ENCODE measurements at places on chromosomes 1 and 21.

- DNase-seq, result no peak
These were observed 366.9 kb upstream of the VAMP3 start for GRCh38 chr1:7404046-7404742.

DNA sequence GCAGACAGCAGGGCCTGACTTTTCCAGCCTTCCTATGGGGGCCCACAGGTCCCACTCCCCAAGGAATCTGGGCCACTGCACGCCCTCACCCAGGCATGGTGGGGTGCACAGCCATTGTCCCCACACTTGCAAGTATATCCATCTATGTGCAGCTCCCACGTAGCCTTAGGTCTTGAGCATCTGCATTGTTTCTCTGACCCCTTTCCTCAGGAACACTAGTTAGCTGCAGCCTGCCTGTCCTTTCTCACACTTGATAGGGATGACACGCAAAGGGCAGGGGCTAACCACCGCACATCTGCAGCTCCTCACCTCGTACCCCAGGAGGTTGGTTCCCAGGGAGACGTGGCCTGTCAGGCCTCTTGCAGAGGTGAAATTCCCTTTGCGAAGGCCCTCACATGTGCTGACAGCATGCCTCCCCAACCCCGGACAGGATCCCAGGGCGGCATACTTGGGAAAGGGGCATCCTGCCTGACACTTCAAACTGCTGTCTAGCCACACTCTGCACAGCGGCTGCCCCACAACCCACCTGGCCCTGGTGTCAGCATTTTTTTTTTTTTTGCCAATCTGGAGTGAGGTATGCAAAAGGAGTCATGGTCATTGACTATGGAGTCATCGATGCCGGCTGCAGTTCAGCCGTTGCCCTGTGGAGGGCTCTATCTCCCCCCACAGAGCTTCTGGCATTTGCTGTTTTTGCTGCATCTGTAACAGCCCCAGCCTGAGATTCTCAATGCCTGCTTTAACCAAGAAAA lies 5.0 kb downstream of the JMJD4 start:
- peak; percentile 66 for DNase-seq

DNA sequence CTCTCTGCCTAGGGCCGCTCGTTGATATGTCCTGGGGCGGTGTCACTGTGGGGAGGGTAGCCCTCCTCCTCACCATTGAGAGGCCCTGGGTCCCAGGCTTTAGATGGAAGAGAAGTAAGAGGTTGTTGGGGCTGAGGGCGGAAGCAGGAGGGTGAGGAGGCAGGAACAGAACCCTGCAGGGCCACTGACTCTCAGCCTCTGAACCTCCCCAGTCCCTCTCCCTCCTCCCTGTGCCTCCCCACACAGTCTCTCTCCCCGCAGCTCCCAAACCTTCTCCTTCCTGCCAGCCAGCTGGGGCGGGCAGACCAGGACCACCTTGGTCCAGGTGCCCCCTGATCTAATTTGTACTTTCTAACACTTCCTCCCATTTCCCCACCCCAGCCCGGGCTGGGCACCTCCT lies 14.3 kb upstream of the FAM131C start:
- no peak for DNase-seq

DNA sequence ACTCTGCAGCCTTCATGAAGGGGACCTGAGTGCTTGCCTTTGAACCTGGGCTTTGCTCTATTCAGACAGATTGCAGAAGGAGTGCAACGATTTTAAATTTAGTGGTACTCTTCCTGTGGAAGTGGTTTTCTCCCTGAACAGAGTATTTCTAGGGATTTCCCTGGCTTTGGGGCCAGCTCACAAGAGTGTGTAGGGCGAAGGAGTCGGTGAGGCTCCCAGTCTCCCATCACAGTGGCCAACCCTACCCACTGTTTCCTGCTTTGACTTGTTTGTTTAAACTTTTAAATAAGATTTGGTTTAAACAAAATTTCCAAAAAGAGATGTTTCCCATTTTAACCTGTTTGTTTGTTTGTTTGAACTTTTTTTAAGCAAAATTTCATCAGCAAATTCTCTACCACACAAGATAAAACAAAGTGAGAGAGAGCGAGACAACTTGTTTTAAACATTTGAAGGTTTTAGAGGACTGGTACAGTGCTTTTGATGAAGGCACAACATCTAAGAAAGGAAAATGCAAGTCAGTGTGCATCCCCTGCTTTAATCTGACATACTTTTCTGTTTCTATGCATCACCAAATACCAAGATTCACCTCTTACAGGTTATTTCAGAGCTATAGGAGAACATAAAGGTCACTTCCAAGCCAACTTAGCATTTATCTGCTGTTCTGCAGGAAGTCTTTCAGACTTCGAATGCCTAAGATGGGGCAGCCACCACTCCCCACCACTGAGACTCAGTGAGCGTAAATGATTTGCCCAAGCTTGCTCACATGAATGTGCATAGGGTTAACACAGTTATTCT lies 6.6 kb downstream of the SELP start:
- DNase-seq, result no peak

GRCh38 chr21:16968436-16968835 lies 544.4 kb upstream of the CXADR start:
- no peak for DNase-seq

GRCh38 chr1:179146911-179147310 lies 65.0 kb downstream of the TOR3A start:
- DNase-seq, result no peak

- DNase-seq, result peak; percentile 27
These were observed 231.3 kb upstream of the VAMP3 start for GRCh38 chr1:7539769-7540175.

DNA sequence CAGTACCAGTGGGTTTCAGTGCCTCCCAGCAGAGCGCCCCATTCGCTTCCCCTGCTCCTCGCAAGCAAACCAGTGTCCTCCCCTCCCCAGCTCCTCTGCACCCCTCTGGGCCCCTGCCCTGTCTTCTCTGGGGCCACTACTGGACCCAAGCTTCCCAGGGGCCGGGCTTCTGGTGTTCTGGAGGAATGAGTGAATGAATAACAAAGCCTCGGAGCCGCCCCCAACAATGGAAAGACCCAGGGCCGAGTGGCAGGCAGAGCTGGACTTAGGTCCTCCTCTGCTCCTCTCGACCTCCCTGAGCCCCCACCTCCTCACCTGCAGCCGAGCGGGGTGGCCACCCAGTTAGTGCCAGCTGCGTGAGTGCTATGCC lies 37.6 kb downstream of the MATN1 start:
- DNase-seq, result no peak

DNA sequence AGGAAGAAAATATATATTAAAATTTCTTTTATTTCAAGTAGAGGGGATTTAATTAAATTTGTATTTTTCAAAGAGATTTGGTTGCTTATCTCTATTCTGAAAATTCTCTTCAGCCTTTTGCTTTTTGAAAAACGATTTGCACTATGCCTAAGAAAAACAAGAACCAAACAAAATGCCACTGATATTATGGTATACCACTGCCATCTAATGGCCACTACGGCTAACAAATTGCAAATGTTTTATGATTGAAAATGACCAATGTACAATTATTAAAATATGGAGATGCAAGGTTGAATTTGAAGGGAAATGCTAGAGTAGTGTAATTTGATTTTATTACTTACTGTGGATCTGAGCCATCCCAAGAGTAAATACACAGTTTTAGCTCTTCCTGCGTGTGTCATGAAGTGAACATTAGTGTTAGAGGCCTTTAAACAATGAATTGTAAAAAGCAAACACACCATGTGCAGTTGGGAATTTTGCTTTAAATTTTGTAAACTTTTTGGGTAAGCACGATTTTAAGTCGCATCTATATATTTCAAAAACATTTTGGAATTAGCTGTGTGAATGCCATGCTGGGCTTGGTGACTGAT lies 137.4 kb upstream of the USP25 start:
- DNase-seq, result peak; percentile 58

DNA sequence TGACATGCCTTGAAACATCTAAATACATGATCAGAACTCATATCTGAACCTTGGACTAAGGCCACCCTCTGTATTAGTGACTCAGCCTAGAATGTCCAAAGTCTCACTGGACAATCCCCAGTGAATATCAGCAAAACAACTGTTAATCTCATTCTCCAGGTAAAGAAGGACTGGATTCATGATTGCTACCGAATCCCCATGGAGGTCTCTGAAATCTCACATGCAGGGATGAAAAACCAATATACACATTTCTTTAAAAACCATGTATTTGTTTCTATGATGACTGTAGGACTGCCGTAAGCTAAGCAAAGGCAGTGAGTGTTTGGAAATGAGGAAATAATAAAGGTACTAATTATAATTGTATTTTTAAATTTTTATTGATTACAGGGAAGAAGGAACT lies at the start of gene OR2L3:
OR2L3 (plus strand) TSS at position 301 of the 400 bp plus-strand sequence. CDS start 13,846 bp downstream, outside the sequence.
- no peak for DNase-seq

DNA sequence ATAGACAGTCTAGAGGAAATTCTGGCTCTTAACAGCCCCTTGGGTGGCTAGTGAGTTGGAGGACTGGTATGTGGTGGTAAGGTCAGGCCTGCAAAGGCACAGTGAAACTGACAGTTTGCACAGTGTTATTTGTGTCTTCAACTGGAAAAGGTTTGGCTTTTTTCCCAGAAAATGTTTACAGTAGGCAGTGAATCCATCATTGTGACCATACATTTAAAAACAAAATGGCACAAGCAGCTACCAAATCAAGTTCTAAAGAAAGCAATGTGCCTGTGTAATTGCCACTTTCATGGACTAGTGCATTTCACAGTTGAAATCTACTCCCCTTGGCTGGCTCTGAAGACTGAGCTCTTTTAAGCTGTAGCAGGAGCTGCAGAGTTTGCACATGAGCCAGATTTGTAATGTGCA lies 24.8 kb downstream of the ATPAF1 start:
- DNase-seq, result peak; percentile 83

GRCh38 chr1:44719318-44719717 lies 11.7 kb downstream of the RNU5D-1 start:
- no peak for DNase-seq

DNA sequence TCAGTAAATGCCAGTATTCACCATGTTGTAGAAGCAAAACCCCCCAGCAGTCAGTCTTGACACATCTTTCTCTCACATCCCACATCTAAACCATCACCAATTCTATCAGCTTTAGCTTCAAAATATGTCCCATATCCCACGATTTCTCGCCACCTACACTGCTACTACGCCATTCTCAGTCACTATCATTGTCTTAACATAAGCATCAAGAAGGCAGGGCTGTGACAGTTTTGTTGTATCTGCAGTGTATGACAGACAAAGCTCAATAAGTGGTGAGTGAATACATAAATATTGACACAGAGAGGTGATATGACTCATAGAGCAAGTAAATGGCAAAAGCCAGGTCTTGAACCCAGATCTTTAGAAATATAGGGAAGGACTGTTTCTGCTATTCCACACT lies 59.9 kb downstream of the JAK1 start:
- DNase-seq, result no peak

- DNase-seq, result no peak
These were observed 10.5 kb upstream of the IFI6 start for GRCh38 chr1:27682351-27682944.

- peak; percentile 87 for DNase-seq
These were observed at the start of gene NAV1 for GRCh38 chr1:201538612-201539551. Gene NAV1 (plus strand): TSS chr1:201539127. CDS start chr1:201622885, 83,758 bp downstream.

GRCh38 chr1:76055987-76056386 lies 18.6 kb upstream of the ST6GALNAC3 start:
- DNase-seq, result no peak

DNA sequence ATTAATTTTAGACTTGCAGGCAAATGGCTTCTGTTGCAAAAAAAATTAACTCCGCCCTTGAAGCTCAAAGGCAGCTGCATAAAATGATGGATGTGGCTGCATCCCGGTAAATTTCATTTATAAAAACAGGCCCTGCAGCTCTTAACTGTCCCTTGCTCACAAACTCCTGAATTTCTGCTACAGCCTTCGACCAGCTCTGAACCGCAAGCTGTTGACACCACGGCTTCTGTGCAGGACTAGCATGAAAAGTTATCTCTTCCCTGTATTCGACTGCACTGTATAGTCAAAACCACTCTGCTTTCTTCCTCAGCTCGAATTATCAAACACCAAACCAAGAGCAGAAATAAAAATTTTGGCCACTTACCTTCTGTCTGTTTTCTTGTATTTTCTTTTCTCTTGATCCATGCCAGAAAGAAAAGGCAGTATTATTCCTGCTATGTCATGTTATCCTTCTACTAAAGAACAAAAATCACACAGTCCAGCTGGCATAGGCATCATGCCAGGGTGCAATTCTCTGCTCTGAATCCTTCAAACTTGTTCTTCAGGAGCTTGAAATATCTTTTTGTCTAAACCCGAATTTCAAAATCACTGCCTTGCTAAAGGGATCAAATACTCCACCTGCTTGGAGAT lies 195.5 kb upstream of the NCAM2 start:
- no peak for DNase-seq

DNA sequence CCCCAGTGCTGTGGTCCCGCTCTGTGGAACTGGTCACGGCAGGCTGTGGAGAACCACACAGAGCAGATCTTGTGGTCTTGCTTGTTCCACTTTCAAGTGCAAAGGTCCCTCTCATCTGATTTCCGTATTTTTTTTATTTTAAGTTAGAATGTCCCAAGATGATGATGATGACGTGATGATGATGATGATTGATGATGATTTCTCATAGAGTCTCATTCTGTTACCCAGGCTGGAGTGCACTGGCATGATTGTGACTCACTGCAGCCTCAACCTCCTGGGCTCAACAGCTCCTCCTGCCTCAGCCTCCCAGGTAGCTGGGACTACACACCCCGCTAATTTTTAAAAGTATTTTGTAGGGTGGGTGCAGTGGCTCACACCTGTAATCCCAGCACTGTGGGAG lies 12.2 kb downstream of the EVA1C start:
- no peak for DNase-seq

DNA sequence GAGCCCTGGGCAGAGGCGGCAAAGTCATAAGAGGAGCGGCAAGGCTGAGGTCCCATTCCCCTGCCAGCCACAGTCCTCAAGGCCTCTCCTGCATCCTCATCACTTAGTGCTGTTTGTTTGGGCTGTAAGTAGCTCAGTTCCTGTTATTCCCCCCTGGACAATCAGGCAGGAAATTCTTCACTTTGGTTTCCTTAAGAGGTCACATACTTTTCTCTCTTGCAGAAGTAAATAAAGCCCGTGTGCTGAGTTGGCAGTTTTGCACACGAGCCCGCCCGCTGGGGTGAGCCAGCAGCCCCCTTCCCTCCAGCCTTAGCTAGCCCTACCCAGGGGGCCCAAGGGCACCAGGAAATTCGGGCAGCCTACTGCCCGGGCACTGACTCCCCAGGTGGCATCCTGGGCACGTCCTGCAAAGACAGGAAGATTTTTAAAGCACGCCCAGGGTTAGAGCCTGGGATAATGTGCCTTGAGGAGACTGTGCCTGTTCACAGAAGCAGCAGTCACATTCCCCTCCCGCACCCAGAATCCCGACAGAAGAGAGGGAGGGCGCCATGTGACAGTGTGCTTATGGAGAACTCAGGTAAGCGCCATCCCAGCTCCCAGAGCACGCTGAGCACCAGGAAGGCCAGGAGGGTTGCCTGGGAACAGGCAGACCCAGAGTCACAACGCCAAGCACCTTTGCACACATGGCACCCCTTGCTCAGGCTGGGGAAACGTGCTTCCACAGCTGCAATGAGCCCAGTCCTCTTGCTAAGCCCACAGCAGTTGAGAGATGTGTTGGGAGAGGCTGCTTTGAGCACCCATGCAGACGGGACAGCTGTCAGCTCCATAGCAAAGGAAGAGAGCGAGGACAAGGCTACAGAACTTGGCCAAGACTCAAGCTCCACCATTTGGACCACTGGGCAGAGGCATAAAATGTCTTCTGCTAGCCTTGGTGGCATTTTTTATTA lies 144.5 kb upstream of the TMEM51 start:
- peak; percentile 51 for DNase-seq

GRCh38 chr1:204288021-204288588 lies 71.6 kb downstream of the PLEKHA6 start:
- no peak for DNase-seq
